Upper lobe of right lung (tissue), 1 donor: ENCODE measurements at places on chromosomes 6 and 20. TPM values are rescaled to one million over a fixed set of nuclear protein-coding genes. Genes with fewer than 3 reads are reported as not detected.

- no peak for DNase-seq
Measured at GRCh38 chr20:12255461-12255970, 337.8 kb downstream of the BTBD3 start.

DNA sequence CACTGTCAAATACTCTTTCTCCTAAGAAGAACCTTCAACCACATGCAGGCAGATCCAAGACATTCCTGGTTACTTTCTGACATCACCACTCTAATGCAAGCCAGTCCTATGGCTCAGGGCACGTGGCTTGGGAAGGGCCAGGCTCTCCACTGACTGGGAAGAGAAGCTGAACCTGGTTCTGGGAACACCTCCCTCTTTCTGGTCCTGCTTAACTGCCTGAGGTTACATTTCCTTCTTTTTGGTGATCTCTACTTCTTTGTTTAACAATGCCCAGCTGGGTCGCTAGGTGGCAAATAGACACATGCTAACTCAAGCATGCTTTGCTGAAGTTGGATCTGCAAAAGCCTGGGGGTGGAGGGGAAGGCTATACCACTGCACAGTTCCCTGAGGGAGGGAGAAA lies 249.8 kb downstream of the GMDS start:
- no peak for DNase-seq

The VGLL2 gene
- total RNA-seq = not detected

DNA sequence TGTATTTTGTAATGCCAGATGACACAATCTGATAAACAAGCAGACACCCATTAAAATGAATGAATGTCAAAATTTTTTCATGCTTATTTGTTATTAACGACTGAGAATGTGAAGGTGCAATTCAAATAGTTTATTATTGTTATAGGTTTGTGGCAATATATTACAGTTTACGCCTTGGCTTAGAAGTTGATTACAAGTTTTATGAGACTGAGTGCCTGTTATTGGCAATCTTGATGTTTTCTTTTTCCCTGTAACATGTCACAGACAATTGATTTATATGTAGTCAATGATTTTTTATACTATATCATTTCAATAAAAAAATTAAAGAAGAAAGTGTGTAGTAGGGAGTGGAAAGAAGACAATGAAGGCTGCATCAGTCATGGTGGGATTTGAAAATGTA lies 144.1 kb upstream of the EEF1E1 start:
- DNase-seq = no peak

DNA sequence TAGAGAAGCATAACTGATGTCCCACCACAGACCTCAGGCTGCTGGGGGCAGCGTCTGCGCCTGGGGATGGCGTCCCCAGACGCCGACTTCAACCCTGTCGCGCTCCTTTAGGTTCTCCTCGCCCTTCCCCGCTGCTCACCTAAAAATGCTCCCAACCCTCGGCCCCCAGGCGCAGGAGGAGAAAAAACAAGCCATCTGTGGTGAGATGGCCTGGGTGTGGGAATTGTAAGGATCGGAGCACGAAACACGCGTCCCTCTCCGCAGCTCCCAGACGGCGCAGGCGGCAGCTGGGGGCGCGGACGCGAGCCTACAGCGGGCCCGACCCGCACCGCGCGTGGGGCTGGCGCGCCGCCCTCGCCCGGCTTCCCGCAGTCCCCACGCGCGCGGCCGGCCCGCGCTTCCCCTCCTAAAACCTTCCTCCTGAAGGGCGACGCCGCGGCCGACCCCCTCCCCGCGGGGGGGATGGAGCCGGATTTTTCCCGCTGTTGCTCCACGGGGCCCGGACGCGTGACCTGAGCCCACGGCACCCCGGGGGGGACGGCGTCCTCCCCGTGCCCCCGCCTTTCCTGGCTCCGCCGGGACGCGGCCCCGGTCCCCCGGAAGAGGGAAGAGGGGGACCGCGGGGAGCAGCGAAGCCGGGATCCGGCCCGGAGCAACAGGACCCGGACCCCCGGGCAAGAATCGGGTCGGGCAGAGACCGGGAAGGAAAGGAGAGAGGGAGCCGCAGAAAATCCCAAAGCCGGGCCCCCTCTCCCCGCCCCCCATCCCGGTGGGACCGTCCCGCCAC lies 611 bp downstream of the EPB41L2 start:
- peak; percentile 72 for DNase-seq

GRCh38 chr20:59678288-59678687 lies 73.9 kb downstream of the PHACTR3 start:
- DNase-seq = no peak

DNA sequence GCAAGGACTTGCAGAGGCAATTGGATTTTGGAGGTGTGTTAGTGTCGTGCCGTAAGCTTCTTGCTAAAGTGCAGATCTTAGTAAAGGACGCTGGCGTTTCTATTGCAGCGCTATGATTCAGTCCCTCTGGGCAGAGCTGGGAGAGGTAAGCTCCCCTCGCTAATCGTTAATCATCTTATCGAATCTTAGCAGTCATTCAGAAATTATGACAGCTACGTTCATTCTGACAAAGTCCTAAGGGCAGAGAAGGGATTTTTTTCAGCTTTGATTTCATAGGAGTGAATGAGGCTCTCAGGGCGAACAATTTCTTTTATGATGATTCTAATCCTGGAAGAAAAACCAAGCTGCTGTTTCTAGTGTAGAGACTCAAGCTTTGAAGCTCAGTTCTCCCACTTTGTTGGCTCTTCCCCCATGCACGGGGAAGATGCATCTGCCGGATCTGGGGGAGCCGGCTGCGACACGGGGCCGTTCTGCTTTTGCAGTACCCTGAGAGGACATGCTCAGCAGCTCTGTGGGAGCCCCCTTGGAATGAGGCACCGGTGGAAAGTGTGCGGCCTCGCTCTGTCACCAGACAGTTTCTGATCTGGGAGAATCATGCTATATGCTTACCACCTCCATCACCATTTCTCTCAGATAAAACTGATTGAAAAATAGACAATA lies 79.1 kb upstream of the SLC22A23 start:
- no peak for DNase-seq

DNA sequence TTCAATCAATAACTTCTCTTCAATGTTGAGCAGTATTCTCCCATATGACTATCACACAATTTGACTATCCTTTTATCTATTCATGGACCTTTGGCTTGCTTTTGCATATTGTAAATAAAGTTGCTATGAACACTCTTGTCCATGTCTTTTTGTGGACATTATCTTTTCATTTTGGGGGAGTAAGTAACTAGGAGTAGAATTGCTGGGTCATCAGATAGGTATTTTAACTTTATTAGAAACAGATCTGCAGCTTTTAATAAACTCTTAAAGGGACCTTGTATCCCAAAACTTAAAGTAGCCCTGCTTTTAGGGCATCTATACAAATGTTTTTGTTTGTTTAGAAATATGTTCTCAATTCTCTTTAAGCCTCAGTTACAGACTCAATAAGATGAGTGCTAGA lies 614.2 kb upstream of the CITED2 start:
- no peak for DNase-seq

DNA sequence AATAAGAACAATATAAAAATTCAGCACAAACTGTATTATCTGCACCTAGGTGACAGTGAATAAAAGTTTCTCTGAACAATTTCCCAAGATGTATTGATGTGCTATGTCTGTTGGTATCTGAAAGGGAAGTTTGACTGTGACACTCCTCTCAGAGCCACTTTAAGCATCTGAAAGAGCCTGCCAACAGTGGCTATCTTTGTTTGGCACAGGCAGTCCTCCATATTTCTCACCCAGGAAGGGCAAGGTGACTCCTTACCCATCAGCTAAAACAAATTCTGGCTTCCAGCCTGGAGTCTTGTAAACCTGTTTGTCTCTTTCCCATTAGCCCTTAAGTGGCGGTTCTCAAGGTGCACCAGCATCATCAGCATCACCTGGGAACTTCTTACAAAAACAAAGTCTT lies 122.4 kb upstream of the VGLL2 start:
- no peak for DNase-seq

GRCh38 chr6:68635412-68635705 lies 277 bp downstream of the ADGRB3 start:
- no peak for DNase-seq

The MATN4 gene
- 0.29 TPM for total RNA-seq

GRCh38 chr6:113980937-113981554 lies 10.1 kb upstream of the HDAC2 start:
- no peak for DNase-seq

DNA sequence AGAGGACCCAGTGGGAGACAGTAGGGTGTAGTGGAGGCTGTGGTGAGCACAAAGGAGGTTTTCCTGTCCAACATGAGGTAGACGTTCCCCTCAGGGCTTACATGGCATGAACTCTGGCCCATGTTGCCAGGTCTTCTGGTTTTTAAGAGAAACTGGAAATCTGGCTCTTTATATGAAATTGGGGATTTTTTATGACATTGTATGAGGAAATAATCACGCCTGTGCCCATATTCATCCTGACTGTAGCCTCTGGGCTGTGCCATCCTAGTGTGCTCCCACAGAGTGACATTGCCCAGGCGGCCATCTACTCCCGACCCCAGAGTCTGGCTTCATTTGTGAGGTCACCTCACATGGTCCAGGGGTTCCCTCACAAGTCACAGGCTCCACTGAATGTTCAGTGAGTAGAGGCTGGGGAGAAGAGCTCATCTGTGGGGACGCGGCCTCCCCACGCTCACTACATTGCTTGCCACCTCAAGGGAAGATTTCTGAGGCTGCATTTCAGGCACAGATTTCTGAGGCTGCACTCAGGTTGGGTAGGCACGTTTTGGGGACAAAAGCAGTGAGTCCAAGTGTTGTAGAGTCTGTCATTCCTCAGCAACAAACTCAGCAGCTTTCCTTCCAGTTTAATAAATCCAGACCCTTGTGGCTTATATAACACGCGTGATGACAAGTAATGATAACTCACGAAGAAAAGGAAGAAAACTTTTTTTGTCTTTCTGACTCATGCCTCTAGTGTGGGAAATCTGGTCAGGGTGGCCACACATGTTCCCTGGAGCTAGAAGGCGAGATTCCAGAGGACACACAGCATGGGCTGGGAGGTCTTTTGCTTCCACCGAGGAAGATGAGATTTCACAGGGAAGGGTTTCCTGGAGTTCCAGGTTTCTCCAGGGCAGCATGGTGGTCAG lies 41.7 kb downstream of the SLC24A3 start:
- DNase-seq = no peak

The KIFC1 gene
- 2.3 TPM for total RNA-seq

GRCh38 chr6:143952947-143953701 lies 54.9 kb downstream of the PLAGL1 start:
- DNase-seq = no peak

- DNase-seq = peak; percentile 83
Measured at GRCh38 chr6:53956068-53956711, 155.1 kb upstream of the MLIP start.

The B3GAT2 gene
- not detected for total RNA-seq

DNA sequence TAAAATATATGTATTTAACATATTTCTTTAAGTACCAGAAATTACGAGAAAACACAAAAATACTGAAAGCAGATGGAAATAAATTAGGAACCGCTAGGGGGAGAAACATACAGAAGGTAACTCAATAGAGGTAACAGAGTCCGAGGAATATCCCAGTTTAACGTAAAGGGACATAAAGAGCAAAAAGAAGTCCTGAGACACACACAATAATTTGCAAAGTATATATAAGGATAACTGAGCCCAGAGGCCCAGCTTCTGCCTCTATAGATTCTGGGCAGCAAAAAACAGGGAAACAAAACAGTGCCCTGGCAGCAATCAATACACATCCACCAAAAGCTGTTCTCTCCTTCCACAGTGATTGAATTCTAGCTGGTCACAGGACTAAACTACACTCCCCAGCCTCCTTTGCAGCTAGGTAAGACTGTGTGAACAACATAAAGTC lies 15.1 kb downstream of the TBC1D32 start:
- DNase-seq = no peak

- DNase-seq = no peak
Measured at GRCh38 chr20:39019805-39020325, 57.7 kb downstream of the DHX35 start.

GRCh38 chr20:62725596-62726268 lies 17.1 kb downstream of the NTSR1 start:
- DNase-seq = no peak

GRCh38 chr6:74717591-74717990 lies 488.3 kb downstream of the COL12A1 start:
- no peak for DNase-seq

- DNase-seq = no peak
Measured at GRCh38 chr6:37679539-37680476, 17.9 kb downstream of the MDGA1 start.
